Right renal cortex interstitium (tissue), 3 donors: ENCODE measurements at places on chromosomes 5 and 9.

DNA sequence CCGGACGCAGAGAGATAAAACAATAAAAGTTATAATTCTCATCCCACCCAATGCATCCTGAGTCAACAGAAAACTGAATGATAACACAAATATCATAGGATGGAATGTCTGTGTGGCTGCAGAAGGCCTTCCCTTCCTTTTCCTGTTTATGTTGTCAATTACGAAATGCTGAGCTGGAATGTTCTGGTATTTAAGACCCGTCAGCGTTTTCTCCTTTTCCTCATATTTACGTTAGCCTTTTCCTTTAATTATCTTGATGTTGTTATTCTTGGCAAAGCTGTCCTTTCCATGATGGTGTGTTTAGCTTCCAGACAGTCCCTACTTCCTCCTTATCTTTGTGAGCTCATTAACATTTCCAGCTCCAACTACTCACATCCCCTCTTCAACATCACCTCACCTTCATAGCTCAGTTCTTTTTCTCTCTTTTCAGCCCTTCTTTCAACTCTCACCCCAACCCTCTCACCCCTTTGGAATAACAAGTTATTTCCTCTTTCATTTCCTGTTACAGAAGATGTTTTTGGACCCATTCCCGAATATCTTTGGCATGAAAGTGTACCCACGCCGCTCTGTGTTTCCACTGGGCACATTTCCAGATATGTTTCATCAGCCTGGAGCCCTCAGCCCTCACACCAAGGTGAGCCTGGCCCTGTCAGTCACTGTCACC is 221.6 kb downstream of the NR2F1-AS1 start:
- peak; percentile 50 for DNase-seq

DNA sequence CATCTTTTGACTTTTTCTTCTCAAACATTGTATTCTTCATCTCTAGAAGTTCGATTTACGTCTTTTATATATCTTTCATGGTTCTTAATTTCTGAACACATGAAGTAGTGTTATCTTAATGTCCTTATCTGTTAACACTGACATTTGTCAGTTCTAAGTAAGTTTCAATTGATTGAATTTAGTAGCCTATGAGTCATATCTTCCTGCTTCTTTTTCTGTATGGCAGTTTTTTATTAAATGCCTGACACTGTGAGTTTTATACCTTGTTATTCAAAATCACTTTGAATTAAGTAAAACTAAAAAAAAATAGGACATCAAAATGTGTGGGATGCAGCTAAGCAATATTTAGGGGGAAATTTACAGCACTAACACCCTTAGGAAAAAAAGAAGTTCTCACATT is 707.0 kb upstream of the ACO1 start:
- no peak for DNase-seq

- DNase-seq, result peak; percentile 69
These were observed 363.3 kb upstream of the RPS23 start for GRCh38 chr5:82641331-82642003.

- DNase-seq, result no peak
These were observed 38.5 kb upstream of the AKNA start for GRCh38 chr9:114426046-114426948.

GRCh38 chr5:10506535-10506934 is 57.3 kb upstream of the ANKRD33B start:
- no peak for DNase-seq

- no peak for DNase-seq
These were observed 54.4 kb downstream of the FSD1L start for GRCh38 chr9:105502276-105502675.

DNA sequence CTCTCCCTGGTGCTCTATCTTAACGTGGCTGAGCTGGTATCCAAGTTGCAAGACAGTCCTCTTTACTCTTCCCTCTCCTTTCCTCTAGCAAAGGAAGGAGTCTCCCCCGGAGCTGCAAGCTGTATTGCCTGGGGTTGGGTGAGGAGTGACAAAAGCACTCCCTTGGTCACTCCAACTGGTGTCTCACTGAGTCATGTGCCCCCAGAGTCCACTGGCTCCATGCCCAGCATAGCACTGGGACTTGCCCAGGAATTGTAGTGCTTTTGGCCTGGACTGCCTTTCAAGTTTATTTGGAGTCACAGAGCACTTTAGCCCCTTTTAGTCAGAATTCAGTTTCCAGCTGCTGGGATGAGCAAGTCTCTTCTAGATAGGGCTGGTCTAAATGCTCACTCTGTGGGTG is 82.6 kb upstream of the FST start:
- DNase-seq, result no peak

GRCh38 chr9:79574781-79575180 is 3.0 kb downstream of the TLE4 start:
- DNase-seq, result no peak

DNA sequence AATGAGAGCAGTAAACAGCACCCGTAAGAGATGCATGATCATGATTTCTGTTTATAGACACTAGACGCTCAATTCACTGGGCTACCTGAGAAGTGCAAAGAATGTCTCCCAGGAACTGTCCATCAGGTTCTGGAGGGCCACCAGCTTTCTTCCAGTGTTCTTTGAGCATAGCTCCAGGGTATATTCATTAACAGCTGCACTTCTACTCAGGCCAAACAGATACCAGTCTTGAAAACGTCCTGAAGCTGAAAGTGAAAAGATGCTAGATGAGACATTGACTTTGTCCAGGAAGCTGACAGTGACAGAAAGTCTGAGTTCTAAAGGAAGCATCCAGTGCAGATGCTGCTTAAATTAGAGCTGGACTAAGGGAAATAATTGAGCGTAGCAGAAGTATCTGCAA is 488.7 kb upstream of the TYRP1 start:
- DNase-seq, result no peak

GRCh38 chr9:13369431-13369830 is 89.9 kb upstream of the MPDZ start:
- no peak for DNase-seq

GRCh38 chr9:84490206-84490841 is 149.8 kb upstream of the SLC28A3 start:
- DNase-seq, result no peak
